T-helper 2 cell (primary cell): ENCODE measurements at places on chromosomes 4 and X.

- DNase-seq = no peak
Observed at GRCh38 chrX:119573840-119574393, 446 bp upstream of the UBE2A start.

DNA sequence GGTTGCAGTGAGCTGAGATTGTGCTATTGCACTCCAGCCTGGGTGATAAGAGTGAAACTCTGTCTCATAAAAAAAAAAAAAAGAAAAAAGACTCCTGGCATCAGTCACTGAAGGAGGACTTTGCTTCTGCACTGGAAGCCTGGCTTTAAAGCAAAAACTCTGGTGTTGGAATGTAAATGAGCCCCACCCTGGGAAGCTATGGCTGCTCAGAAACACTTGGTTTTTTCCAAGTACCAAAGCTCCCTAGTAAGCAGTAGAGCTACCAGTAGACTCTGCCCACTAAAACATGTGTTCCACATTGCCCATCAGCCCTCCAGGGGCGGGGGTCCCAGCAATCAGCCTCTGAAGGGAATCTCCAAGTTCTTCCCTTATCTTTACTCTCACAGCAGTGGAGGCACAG, 154.4 kb downstream of the SHROOM3 start:
- DNase-seq = no peak

- peak; percentile 16 for DNase-seq
Observed at GRCh38 chr4:1072830-1073446, 40.4 kb downstream of the RNF212 start.

DNA sequence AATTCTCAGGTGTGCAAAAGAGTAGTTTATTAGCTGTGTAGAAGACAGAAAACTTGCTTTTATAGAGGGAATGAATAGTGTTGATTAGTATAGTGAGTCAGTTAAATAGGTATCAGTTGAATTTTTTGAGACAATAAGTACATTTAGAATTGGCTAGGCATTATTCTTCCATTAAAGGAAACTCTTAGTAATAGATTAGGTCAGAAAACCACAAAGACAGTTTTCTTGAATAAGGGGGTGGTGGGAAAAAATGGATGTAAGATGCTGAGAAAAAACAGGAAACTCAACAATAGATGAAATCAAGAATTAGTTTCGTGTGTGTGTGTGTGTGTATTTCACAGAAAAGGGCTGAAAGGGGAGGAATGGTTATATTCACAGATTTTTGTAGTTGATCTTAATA, 16.8 kb downstream of the CD38 start:
- DNase-seq = no peak

DNA sequence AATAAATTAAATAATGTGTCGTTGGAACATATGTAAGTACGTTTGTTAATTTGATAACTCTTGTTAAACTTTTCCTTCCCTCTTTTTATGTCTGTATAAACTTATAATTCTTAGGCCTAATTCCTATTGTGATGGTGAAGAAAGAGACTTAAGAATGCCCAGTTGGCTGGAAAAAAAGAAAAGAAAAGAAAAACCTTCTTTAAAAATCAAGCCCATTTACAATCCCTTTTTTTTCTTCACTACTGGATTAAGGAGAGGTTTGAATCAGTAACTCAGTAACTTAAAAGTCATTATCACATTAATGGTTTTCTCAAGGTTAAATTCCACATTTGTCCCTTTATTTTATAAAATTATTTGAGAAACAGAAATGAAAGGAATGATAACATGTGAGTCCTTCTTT, 253.3 kb upstream of the MAGEB2 start:
- DNase-seq = no peak

DNA sequence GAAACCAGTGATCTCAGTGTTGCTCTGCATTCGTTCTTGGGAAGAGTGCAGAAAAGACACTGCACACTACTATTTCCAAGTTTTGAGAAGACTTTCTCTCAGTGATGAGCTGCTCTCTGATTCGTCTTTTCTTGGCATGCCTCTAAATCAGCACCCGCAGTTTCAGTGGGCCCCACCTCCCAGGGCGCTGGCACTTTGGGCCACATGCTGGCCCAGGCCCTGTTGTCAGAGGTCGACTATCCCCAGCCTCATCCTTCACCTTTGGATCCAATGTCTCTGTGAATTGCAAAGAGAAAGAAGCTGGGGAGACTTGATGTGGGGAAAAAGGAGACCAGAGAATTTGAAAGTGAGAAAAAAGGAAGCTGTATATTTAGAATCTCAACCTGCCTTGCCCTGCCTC, 644.1 kb upstream of the PITX2 start:
- no peak for DNase-seq

- no peak for DNase-seq
Observed at GRCh38 chr4:79290376-79290775, 35.5 kb downstream of the NAA11 start.

DNA sequence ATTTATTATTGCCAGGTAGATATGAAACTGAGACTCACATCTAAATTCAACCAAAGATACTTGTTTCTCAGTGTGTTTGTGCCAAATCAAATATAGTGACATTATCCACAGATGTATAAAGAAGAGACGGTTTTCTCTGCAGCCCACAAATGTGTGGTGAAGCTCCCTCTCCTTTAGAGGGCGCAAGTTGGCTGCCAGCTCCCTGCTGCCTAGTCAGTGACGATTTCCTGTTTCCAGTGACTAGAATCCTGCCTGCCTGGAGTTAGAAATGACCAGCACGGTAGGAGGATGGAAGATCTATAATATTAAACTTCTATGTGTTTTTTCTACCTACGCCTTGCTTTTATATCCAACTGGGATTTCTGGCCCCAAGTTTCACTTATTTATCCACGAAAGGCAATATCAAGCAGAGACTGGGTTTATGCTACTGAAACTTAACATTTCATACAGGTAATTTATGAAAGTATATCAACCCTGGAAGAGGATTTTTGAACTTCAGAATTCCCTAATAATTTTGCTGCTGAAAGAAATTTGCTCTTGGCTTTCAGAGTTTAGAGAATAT, 1793.7 kb upstream of the TENM3 start:
- DNase-seq = no peak

- no peak for DNase-seq
Observed at GRCh38 chrX:95995583-95995982, 689.1 kb upstream of the DIAPH2 start.

GRCh38 chrX:151687635-151688034, 7.6 kb upstream of the PRRG3 start:
- DNase-seq = no peak

DNA sequence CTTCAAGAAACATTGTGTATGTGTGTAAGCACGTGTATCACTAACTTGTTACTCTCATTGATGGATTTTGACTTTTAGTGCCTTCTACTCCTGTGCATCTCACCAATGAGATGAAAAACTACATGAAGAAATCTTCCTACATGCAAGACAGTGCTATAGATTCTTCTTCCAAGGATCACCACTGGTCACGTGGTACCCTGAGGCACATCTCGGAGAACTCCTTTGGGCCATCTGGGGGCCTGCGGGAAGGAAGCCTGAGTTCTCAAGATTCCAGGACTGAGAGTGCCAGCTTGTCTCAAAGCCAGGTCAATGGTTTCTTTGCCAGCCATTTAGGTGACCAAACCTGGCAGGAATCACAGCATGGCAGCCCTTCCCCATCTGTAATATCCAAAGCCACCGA, 86.5 kb downstream of the SLC10A6 start:
- no peak for DNase-seq
